ENCODE measurements at places on chromosomes 6 and 20.

GRCh38 chr20:53873230-53873604 is 197.2 kb downstream of the BCAS1 start:
- no peak for DNase-seq

DNA sequence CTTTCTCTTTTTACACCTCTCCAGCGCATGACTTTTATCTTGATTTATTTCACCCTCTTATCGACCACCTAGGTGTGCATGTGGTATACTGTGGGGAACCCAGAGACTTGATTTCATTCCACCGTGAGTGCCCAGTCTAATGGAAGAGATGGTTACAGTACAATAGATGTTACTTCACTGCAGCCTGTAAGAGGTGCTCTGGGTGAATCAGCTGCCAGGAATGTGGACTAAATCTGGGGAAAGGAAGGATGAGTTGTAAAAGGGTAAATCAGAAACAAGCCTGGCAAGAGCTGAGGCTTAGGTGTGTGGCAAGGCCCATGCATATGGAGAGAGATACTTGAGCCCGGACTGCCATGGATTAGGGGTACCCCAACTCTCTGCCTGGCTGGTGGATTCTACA is 7.4 kb downstream of the STK35 start:
- peak; percentile 52 for DNase-seq

- no peak for DNase-seq
These were observed 70.0 kb upstream of the CD2AP start for GRCh38 chr6:47407300-47408281.

- DNase-seq, result no peak
These were observed 51.3 kb downstream of the GRM4 start for GRCh38 chr6:34094474-34095135.

GRCh38 chr6:141957271-141957670 is 175.5 kb upstream of the GJE1 start:
- DNase-seq, result no peak

- DNase-seq, result no peak
These were observed 43.8 kb downstream of the TMEM244 start for GRCh38 chr6:129817332-129817731.

- DNase-seq, result no peak
These were observed 4.7 kb downstream of the NKX2-2 start for GRCh38 chr20:21509079-21509596.

- no peak for DNase-seq
These were observed 2.5 kb downstream of the COX4I2 start for GRCh38 chr20:31640259-31640658.

DNA sequence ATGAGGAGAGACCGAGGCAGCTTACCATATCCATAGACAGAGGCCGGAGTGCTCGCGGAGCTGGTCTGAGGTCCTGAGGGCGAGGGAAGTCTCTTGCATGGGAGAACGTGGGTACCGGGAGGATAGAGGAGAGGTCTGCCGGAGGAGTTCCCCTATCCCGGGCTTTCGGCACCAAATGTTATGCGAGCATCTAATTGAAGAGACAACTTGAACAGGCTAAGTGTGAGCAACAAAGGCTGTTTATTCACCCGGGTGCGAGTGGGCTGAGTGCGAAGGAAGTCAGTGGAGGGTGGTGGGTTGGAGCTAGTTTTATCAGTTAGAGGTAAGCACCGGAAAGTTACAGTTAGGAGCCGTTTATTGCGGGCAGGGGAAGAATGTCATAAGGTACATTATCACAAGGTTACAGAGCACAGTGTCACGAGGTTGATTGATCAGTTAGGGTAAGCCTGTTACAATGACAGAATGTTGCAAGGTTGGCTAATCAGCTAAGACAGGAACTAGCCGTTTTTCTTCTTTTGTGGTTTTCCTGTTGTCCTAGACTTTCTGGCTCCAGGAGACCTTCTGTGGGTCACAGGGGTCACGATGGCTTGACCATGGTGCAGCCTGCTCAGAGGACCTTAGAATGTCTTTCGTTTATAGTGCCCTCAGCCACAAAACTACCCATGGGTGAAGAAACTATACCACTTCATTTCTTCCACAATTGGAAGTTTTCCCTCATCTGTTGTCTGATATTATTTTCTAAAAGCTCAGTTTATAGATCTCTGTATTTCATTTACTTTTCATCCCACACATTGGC is 746.0 kb upstream of the ADGRB3 start:
- no peak for DNase-seq

DNA sequence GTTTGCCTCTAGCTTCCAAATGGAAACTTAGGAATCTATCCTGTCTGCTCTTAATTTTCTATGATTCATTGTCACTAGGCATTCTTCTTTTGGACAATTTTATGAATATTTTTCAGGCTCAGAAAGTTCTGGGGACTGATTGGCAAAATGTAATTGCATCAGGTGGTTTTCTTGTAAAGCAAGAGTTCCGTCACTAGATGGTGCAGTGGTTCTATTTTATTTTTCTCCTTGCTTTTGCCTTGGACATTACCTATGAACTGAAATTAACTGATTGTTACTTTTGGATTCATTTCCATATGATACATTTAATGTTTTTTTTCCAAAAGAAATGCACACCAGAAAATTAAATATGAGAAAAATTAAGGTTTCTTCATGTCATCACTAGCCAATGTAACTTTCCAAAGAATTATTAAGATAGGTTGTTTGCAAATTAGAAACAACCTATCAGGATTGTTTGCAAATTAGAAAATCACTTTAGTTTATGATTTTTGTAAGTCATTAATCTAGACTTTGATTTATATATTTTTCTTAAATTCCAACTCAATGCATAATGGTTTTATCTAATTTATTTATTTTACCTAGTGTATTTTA is 48.0 kb downstream of the TMEM170B start:
- peak; percentile 43 for DNase-seq

- DNase-seq, result no peak
These were observed 119.1 kb downstream of the PKHD1 start for GRCh38 chr6:51968265-51968664.

GRCh38 chr6:105940990-105941389 is 145.1 kb upstream of the PRDM1 start:
- no peak for DNase-seq

DNA sequence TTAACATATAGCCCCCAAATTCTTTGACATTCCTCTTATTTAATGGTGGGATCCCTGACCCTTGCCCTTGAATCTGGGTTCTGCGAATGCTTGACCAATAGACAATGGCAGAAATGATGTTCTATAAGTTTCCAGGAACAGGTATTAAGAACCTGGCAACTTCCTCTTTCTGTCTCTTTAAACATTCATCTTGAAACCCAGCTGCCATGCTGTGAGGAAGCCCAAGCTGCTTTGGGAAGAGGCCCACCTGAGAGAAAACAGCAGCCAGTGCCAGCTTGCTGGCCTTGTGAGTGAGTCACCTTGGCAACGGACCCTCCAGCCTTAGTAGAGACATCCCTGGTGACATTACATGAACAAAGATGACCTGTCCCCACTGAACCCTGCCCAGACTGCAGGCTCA is 45.2 kb upstream of the RALY start:
- DNase-seq, result no peak

DNA sequence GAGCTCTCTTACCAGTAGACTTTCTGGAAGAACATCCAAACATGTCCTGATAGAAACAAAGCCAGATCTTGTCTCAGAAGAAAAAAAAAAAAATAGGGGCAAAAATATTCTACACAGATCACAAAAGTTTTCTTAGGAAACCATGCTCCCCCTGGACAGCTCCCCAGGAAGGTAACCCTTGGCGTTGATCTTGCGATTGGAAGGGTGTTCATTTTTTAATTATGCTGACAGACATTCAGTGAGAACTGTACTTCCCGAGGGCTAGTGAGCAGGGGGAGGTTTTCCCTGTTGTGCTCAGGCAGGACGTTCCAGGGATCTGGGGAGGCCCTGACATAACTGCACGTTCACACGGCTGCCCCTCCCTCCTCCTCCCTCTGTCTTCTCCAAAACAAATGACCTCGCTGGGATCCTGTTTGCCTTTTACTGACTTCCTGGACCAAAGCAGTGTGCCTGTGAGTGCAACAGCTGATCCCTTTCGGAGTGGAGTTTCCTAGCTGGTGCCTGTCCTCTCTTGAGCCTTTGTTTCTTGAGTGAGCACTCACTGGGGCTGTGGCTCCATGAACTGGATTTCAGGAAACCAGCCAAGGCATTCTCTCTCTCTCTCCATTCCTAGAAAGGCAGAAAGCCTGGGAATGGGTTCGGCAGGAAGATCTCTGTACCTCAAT is 46.7 kb downstream of the MARCKS start:
- no peak for DNase-seq

- peak; percentile 40 for DNase-seq
These were observed 8.1 kb upstream of the ZBP1 start for GRCh38 chr20:57628047-57628961.

DNA sequence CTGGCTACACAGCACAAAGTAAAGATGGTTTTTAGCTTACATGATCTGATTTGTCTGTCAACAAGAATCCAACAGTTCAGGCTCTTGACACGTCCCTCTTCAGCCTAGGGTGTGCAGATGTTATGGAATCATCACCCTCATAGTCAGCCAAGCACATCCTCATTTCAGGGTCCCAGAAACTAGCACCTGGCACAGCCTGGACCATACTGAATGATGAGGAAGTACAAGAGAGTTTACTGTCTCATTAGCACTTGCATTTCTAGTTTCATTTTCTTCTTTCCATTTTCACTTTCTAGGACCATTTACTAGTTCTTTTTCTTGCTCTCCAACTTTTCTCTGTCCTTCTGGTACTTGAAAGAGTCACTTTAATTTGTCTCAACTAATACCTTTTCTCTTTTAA is 6.5 kb downstream of the RIPOR2 start:
- no peak for DNase-seq

DNA sequence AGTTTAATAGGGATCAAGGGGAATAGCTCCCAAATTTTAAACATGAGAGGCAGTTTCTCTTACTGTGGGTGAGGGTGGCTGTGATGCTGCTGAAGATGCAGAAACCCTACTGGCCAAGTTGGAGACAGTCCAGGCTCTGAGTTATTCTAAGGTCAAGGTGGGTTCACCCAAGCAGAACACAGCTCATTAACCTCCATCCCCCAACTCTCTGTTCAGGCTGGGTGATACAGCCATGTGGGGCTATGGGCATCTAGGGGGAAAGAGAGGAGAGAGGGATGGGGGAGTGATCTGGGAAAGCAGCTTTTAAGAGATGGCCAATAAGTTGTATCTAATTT is 18.9 kb upstream of the TRAM2 start:
- DNase-seq, result no peak

- DNase-seq, result no peak
These were observed 241.8 kb downstream of the ANKRD60 start for GRCh38 chr20:57986666-57987065.

DNA sequence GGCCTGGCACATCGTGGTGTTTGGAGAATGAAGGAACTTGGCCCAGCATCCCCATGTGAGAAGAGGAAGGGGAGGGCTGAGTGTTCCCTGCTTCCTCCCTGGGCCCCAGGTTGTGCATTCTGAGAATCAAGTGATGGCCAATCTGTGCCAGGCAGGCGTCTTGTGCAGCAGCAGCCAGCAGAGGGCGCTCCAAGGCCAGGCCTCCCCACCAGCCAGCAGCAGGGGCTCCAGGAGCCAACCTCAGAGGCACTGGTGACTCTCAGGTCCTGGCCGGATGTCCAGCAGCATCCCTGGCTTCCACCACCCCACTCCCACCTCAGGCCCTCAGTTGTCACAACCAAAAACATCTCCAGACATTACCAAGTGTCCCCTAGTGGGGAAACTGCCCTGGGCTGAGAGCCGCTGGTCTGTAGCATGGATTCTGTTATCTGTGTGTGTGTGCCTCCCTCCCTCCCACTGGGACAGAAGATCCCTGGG is 192.0 kb downstream of the PREX1 start:
- DNase-seq, result no peak

- DNase-seq, result no peak
These were observed 117.6 kb upstream of the CLDN20 start for GRCh38 chr6:155146205-155146604.

DNA sequence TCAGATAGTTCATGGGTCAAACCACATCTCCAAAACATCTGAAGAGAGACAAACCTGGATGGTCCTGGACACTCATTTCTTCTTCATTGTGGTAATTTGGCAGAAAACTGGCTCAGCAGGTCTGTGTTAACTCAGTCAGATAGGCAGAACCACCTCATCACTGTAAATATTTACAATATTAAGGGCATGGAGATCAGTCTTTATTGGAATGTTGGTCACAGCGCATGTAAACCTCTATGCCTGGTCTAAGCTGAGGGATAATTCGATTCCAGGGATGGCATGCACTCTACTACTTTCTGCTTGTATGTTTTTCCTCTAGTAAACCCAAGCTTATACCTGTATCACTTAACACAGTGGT is 4.0 kb upstream of the TBC1D7 start:
- DNase-seq, result no peak

GRCh38 chr6:131692031-131692430 is 9.2 kb downstream of the OR2A4 start:
- DNase-seq, result no peak

DNA sequence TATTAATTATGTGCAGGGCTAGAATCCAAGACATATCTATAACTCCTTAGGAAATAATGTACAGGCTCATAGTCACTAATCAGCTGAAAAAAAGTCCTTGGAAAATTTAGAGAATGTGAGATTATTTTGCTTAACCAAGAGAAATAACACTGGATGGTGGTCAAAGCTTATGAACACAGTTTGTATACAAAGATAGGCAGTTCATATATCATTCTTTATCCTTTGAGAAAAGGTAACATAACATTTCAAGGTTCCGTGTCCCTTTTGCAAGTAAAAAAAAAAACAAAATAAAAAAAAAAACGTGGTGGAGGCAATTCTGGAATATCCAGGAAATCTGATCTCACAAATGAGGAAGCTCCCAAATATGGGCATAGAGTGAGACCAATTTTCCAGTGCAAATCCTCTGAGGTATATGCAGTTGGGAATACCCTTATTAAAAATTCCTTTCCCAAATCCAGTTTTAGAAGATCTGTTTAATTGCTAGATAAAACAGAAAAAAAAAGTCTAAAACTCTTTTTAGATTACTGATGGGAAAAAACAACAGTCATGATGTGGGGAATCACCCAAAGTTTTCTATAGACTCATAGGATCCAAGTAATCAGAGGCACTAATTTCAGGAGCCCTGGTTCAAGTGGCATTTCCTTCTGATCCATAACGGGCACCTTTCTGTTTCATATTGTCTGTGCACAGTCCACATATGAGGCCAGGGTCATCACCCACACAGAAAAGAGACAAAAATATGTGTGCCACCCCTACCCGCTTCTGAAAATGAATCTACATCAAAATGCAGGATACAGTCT is 17.7 kb upstream of the TNFAIP3 start:
- DNase-seq, result no peak

- no peak for DNase-seq
These were observed 32.1 kb downstream of the BFSP1 start for GRCh38 chr20:17499041-17499440.

- DNase-seq, result no peak
These were observed 37.0 kb downstream of the AKAP7 start for GRCh38 chr6:131172222-131172621.

GRCh38 chr6:137283940-137284810 is 65.0 kb upstream of the IFNGR1 start:
- no peak for DNase-seq

GRCh38 chr6:157630463-157631080 is 192.5 kb upstream of the SNX9 start:
- DNase-seq, result no peak

DNA sequence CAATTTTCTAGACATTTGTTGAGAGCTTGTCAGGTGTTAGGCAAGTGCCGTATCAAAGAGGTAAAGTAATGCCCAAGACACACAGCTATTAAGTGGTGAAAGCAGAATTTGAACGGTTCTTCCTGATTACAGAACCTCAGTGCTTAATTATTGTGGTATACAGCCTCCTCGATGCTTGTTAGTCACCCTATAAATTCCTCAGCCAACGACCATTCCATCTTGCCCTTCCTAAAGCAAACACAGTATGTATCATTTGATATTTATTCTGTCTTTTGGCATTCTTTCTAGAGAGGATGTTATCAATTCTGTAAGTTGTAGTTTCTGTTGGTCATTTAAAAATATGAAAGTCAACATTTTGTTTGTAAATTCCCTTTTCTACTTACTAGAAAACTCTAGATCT is 297.8 kb upstream of the BMP2 start:
- DNase-seq, result no peak
